ENCODE measurements at places on chromosomes 11 and 22.

GRCh38 chr11:44575288-44575672 lies 9.8 kb downstream of the CD82 start:
- no peak for DNase-seq

GRCh38 chr11:83105168-83105567 lies 33.5 kb upstream of the RAB30 start:
- DNase-seq = no peak

DNA sequence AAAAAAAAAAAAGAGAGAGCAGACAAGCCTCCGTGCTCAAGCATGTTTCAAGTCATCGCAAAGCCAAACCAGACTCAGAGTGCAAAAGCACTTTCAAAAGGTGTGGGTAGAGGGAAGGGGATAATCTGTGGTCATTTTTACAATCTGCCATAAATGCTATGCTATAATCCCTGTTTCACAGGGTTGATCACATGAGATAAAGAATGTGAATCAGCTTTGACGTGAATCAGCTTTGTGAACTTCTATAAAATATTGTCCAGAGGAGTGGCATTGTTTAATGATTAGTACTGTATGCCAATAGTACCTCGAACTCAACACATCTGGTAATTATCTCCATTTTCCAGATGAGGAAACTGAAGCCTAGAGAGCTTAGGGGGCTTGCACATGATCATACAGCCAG lies 20.0 kb upstream of the POLD3 start:
- no peak for DNase-seq

DNA sequence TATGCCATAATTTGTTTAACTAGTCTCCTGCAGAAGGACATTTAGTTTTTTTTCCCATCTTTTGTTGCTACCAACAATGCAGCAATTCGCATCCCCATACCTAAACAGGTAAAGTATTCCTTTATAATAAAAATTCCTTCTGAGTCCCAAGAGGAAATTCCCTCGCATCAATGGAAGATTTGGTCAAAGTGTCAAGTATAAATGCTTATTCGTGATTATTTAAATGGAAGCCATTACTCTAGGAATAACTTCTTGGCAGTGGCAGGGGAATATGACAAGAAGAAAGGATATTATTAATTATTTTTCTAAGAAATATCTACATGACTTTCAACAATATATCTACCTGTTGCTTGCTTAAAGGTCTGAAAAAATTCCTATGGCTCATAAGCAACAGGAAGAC lies 25.6 kb downstream of the RNF141 start:
- DNase-seq = no peak

GRCh38 chr11:95920460-95921105 lies 3.3 kb downstream of the MTMR2 start:
- DNase-seq = no peak

GRCh38 chr11:77101043-77101537 lies 1.6 kb upstream of the OMP start:
- no peak for DNase-seq

GRCh38 chr11:111001081-111001430 lies 244.5 kb upstream of the POU2AF2 start:
- DNase-seq = no peak

DNA sequence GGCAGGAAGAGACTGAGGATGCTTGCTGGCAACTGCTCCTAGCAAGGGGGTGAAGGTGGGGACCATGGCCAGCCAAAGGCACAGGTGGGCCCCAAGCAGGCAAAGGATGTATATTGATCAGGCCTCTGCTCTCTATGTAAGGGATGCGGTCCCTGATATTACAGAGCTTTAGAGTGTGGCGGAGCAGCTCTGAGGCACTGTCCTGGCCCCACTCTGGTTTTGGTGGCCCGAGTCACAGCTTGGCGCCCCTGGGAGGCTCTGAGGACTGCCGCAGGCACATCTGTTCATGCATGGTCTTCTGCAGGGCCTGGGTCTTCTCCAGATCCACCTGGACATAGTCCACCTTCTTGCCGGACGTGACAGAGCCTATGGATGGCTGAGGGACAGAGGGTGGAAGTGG lies 45.5 kb downstream of the GAB4 start:
- no peak for DNase-seq

DNA sequence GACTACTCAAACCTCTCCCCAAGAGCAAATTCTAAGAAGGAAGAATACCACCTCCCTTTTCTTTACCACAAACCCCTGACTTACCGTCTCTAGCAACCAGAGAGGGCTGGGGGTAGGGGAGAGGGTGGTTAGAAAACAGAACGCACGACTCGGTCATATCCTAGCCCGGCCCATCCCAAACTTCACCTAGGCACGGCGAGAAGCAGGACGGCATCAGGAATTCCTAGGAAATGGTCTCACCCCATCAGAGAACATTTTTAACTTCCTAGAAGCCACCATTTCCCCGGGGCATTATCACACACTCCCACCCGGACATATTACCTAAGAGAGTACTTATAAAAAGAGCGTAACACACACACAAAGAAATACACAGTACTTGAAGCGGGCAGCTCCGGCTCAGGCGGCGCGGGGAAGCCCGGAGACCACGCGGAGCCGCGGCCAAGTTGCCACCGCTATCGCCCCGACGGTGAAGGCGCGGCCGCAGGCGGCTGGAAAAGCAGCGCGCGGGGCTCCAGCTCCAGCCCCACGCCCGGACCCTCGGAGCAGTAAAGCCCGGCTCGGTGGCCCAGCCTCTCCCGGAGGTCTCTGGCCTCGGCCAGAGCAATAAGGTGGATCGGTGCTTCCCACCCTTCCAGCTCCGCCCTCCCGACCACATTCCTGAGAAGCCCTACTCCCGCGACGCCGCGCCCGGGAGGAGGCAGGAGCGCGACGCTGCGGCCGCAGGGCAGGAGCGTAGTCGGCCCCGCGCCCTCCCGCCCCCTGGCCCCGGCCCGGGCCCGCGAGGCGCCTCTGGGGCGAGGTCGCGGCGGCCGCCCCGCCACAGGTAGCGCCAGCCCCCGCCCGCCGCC lies 878 bp downstream of the RRAS2 start:
- peak; percentile 47 for DNase-seq

DNA sequence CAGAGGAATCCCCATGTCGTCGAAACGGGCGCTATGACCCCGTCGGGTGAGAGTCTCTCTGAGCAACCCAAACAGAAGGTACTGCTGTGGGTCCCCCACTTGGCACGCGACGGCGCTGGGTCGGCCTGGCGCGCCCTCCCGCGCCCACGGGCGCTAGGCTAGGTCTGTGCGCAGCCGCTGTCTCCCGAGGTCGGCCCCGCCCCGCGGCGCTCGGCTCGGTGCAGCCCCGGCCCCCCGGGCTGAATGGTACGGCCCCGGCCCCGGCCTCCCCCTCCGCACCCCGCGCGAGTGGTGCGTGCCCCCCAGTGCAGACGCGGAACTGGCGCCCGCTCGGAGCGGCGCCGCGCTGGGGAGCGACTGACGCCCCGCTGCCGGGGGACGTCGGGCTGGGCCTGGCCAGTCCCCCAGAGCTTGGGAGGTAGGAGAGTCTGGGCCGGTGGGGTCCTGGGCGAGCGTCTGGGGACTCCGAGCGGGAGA lies at the start of gene MADD:
MADD (plus strand) TSS at position 305 of the 477 bp plus-strand sequence.
- DNase-seq = peak; percentile 92

- no peak for DNase-seq
Measured at GRCh38 chr22:20027966-20028854, 7.3 kb downstream of the TANGO2 start.

DNA sequence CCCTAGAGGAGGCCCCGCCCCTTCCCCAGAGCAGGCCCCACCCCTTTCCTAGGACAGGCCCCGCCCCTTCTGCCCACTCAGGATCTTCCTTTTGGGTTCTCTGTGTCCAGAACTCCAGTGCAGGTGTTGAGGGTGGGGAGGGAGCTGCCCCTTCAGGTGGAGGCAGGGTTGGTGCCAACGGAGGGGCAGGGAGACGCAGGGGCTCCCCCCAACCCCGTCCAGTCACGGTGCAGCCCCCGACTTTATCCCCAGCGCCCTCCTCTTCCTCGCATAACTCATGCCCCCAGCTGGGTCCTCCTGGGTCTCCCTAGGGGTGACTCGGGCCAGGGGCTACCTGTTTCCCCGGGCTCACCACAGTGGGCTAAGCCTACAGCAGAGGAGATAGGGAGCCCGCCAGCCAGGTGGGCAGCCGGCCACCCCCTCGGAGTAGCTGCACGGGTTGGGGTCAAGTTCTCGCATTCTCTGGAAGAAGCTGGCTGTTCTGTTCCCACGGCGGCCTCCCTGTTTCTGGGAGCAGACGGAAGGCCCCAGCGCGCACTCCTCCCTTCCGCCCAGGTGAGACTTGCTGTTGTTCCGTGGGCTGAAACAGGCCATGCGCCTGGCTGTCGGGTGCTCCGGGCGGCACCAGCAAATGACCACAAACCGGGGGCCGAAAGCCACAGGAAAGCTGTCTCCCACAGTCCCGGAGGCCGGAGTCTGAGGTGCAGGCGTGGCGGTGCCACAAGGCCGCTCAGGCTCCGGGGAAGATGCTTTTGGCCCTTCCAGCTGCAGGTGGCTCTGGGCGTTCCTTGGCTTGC lies 38.9 kb downstream of the MUC2 start:
- DNase-seq = no peak

DNA sequence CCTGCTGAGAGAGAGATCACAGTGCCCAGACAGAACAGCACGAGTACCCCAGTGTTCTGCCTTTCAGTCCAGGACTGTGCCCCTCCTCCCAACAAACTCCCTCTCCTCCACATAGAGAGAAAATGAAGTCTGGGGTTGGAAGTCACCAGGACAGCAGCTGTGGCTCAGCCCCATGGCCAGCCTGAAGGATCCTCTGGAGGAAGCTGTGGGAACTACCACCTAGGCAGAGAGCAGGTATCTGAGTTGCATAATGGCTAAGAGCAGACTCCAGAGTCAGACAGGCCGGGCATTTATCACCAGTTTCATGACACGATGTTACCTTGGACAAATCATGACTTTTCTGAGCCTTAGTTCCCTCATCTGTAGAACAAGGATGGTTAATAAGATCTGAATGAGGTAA lies 61.2 kb upstream of the RRAS2 start:
- DNase-seq = no peak

- DNase-seq = no peak
Measured at GRCh38 chr11:37643968-37644367, 1045.9 kb upstream of the RAG2 start.

- DNase-seq = no peak
Measured at GRCh38 chr11:30326114-30326778, 3.3 kb downstream of the ARL14EP start.

- no peak for DNase-seq
Measured at GRCh38 chr22:19865141-19865829, 10.6 kb upstream of the GNB1L start.

DNA sequence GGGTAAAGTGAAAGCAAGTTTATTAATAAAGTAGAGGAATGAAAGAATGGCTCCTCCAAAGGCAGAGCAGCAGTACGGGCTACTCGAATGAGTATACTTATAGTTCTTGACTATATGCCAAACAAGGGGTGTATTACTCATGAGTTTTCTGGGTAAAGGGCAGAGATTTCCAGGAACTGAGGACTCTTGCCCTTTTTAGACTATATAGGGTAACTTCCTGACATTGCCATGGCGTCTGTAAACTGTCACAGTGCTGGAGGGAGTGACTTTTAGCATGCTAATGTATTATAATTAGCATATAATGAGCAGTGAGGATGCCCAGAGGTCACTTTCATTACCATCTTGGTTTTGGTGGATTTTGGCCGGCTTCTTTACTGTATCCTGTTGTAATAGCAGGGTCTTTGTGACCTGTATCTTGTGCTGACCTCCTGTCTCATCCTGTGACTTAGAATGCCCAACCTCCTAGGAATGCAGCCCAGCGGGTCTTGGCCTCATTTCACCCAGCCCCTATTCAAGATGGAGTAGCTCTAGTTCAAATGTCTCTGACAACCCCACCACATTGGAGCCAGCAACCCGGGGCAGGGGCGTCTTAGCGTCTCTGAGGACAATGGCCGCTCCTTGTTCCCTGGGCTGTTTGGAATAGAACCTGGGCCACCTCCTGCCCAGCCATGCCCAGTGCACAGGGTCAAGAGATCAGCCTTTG lies 34.9 kb upstream of the CD82 start:
- no peak for DNase-seq

DNA sequence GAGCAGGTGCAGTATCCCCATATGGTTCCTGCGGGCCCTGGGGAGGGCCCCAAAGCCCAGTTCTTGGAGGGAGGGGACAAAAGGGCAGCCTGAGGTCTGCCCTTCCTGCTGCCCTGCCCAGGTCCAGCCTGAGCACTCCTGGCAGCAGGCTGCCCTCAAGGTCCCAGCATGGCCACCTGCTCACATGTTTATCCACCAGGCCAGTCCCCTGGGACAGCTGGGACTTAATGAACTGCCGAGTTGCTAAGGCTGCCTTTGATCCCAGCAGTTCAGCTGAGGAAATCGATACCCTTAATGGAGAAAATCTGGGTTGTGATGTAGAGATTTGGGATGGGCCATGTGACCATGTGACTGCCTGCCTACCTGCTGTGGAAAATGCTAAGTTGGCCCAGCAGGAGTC lies 146.2 kb downstream of the TRIM29 start:
- DNase-seq = no peak

GRCh38 chr11:112963368-112963955 lies 2.2 kb downstream of the NCAM1 start:
- no peak for DNase-seq

DNA sequence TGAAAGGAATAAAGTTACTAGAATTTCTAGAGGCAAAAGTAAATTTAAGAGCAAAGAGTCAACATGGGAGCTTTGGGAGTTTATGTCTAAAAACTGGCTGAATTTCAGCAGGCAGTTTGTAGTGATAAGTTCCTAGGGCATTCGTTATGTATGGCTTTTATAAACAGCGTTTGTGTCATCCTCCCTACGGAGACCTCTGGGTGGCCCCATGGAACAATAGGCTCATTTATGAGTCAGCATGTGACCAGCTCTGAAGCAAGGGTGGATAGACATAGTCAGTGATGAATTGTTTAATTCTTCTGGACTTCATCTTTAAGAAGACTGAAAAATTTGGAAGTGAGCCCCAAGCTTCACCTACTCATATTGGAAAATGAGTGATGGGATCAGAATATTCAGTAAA lies 37.1 kb downstream of the SVIP start:
- DNase-seq = no peak

- peak; percentile 42 for DNase-seq
Measured at GRCh38 chr11:67283481-67283963, 5.6 kb upstream of the ANKRD13D start.

DNA sequence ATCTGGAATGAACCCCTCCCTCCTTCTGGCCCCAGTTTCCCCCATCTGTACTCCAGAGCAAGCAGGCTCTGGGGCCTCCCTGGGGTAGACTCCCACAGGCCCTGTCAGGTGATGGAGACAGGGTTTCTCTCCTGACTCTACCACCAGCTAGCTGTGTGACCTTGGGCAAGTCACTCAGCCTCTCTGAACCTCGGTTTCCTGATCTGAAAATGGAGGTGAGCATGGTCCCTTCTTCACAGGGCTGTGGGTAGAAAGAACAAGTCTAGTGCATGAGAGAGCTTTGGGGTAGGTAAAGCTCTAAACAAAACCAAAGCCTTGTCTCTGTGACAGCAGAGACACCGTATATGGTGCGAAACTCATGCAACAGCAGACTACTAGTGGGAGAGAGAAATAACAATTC lies 5.6 kb downstream of the CD5 start:
- DNase-seq = no peak

GRCh38 chr11:76798671-76799065 lies 15.5 kb downstream of the TSKU start:
- DNase-seq = no peak
